ENCODE measurements at places on chromosomes 5 and 9.
A peak's percentile ranks its signal among the peaks of the same experiment; 100 is the strongest.

- no peak for DNase-seq
These were observed 113.3 kb downstream of the ADRB2 start for GRCh38 chr5:148939676-148940075.

- DNase-seq, result no peak
These were observed 225.3 kb upstream of the CLINT1 start for GRCh38 chr5:158084292-158084691.

GRCh38 chr9:89869793-89870580, 265.2 kb downstream of the GADD45G start:
- DNase-seq, result peak; percentile 43

GRCh38 chr9:97856857-97857605, 4.0 kb downstream of the FOXE1 start:
- no peak for DNase-seq

DNA sequence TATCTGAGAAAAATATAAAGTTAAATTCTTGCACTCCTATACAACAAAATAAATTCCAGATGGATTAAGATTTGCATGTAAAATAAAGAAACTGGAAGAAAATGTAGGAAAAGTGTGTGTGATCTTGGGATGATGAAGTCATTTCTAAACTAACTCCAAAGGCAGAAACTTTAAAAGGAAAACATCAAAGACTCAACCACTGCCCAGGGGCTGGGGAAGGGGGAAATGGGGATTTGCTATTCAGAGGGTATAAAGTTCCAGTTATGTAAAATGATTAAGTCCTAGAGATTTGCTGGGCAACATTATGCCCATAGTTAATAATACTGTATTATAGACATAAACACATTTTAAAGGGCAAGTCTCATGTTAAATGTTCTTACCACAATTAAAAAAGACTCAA, 254.5 kb downstream of the DEPDC1B start:
- no peak for DNase-seq

- DNase-seq, result no peak
These were observed 42.4 kb downstream of the SERINC5 start for GRCh38 chr5:80213466-80213865.

- no peak for DNase-seq
These were observed 196 bp upstream of the GRM6 start for GRCh38 chr5:178995341-178995690.

DNA sequence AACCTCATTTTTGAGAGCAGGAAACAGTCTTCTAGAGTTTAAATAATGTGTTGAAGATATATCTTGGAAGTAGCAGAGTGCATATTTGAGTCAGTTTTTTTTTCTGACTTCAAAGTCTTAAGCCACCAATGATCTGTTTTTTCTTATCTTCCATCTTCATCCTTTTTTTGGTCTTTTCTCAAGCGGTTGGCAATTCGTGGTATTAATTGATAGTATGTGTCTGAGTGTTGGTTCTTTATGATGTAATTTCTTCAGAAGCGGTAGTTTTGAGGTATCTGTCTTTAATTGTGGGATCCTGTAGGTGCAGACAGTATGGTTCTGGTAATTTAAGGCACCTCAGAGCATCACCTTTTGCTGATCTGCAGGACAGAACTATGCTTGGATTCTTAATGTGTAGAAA, 3.9 kb downstream of the CSNK1G3 start:
- DNase-seq, result no peak

Measured in islet precursor cell (in vitro differentiated cells).